Non-pigmented ciliary epithelial cell (primary cell): ENCODE measurements at places on chromosomes 16 and 17.

DNA sequence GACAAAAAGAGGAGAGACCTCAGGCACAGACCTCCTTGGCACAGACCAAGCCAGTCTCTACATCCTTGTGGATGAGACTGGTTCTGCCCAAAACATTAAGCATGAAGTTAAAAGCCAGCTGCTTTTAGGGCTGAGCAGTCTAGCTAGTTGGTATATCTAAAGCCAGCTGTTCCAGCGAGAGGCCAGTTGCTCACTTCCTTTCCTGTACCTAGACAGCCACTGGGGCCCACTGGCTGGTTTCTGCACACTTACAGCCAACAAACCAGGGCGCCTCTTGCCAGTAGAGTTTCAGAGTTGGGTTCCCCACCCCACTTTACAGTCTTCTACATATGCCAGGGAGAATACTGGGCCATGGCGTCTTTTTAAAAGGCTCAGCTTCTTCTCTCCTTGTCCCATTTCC lies 242.4 kb downstream of the ZFHX3 start:
- no peak for DNase-seq

GRCh38 chr16:84970447-84971127 lies 40.7 kb downstream of the ZDHHC7 start:
- no peak for DNase-seq

GRCh38 chr17:32398946-32399345 lies 45.4 kb upstream of the PSMD11 start:
- DNase-seq = no peak

DNA sequence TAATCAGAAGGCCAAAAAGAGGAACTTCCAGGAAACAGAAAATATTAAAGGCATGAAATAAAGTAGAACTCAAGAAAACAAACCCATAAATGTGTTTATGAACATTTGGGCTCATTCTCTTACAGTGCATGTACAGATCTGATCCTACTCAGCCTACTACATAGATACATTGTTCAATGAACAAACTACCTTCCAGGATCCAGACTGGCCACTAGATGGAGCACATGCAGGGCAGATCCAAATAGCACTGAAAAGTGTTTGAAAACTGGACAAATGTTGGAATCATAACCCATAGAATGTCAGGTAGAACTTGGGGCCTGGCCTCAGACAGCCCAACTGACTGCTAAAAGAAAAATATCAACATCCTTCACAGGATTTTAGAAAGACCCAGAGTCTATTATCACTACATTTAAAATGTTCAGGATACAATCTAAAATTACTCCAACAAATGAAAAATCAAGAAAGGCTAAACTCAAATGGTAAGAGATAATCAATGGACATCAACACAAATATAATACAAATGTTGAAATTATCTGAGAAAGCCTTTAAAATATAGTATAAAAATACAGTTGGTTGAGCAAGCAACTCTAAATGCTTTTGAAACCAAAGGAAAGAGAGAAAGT lies 122.4 kb upstream of the NUDT7 start:
- no peak for DNase-seq

GRCh38 chr17:37512442-37513068 lies 22.9 kb downstream of the DUSP14 start:
- no peak for DNase-seq
